ENCODE measurements at places on chromosomes 2 and 18.

GRCh38 chr2:137705296-137705695, 259.0 kb upstream of the HNMT start:
- no peak for DNase-seq

- no peak for DNase-seq
These were observed 91.8 kb downstream of the ACVR1 start for GRCh38 chr2:157784169-157784822.

DNA sequence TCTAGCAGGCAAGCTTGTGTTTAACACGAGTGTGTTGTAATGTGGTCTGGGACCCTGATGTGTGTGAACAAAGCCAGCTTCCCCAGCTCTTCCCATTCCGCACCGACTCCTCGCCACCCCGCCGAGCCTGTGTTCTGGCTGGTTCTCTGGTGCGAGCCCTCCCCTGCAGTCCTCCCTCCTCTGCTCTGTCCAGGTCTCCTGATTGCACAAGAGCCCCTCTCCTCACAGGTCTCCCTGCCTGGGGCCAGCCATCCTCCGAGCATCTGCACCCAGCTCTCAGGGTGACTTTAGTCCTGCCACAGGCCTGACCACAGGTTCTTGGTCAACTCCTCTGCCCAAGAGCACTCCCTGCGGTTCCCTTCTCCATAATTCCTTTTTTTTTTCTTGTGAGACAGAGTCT, 13.2 kb downstream of the SLC66A3 start:
- DNase-seq: no peak

GRCh38 chr2:54750040-54750439, 26.6 kb downstream of the EML6 start:
- no peak for DNase-seq

- no peak for DNase-seq
These were observed 20.0 kb upstream of the PTPN4 start for GRCh38 chr2:119739580-119740255.

GRCh38 chr2:219552382-219553167, 8.7 kb downstream of the TMEM198 start:
- peak; percentile 54 for DNase-seq

DNA sequence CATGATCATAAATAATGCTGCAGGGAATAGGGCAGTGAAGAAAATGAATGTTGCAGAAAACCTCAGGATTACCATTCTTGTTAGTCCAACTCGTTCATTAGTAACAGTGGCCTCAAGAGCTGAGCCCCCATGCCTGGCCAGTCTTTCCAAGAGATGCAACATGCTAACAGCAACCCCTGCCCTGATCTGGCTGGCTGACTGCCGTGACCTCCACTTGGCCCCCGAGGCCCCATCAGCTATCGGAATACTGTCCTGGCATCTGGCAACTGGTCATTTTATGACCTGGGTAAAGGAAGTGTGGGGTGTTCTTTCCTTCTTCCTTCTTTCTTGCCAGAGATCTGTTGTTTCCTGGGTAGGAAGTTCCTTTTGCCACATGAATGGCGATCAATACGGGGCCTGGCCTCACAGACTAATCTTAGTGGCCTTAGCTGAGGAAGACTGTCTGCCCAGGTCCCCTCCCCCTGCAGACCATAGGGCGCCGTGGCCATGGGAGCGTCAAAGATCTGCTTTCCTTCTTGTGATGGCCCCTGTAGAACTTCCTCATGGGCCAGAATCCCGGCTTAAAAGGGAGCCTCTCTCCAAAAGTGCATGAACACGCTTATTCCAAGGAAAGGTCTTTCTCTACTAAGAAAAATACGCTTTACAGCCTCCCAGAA, 10.6 kb upstream of the TRABD2A start:
- no peak for DNase-seq

GRCh38 chr2:172864182-172864581, 128.5 kb downstream of the RAPGEF4 start:
- DNase-seq: no peak

GRCh38 chr18:58715540-58715939, 44.3 kb downstream of the MALT1 start:
- DNase-seq: no peak

DNA sequence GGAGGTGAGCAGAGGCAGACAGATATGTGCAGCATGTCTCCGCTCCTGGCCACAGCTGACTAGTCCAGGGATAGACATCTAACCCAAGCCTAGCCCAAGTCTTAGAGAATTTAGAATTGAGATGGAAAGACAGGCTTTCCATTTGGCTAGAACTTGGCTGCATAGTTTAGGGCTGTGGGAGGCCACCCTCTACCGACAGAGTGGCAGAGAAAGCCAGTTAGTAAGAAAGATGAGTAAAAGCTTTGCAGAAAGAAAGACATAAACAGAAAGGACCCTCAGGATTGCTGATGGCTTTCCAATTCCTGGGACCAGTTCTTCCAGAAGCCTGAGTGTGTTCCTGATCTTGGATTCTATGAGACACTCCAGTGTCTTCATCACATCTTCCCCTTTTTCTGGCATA, 62.1 kb downstream of the DYM start:
- DNase-seq: no peak

GRCh38 chr2:10971161-10971887, 59.6 kb downstream of the KCNF1 start:
- no peak for DNase-seq

DNA sequence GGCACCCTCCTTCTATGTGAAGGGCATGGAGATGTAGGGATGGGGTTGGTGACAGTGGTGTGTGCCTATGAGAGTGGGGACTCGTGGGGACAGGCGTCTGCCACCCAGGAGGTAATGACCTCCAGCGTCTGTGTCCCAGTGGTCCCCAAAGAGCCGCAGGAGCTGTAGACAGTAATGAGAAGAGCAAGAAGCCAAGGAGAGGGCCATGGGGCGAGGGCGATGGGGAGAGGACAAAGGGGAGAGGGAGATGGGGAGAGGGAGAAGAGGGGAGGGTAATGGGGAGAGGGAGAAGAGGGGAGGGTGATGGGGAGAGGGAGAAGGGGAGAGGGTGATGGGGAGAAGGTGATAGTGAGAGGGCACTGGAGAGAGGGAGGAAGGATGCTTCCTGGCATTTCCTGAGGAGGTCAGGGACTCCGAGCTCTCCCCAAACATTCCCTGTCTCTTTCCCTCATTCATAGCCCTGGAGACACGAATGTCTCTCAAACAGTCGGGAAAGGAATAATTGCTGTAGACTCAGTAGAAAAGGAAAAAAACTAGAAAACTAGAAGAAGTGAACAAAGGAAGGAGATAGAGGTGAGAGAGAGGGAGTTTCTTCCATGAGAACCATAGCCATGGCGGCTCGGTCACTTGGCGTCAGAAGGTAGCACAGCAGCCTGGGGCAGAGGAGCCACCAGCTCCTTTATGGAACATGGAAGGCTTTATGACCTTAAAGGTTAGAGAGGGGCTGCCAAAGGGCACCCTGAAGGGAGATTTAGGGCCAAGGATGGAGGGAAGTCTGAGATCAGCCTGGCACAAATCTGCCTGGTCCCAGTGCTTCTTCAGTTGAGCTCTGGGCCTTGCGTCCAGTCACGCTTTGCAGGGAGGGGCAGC, 39.5 kb downstream of the PSD4 start:
- DNase-seq: no peak

DNA sequence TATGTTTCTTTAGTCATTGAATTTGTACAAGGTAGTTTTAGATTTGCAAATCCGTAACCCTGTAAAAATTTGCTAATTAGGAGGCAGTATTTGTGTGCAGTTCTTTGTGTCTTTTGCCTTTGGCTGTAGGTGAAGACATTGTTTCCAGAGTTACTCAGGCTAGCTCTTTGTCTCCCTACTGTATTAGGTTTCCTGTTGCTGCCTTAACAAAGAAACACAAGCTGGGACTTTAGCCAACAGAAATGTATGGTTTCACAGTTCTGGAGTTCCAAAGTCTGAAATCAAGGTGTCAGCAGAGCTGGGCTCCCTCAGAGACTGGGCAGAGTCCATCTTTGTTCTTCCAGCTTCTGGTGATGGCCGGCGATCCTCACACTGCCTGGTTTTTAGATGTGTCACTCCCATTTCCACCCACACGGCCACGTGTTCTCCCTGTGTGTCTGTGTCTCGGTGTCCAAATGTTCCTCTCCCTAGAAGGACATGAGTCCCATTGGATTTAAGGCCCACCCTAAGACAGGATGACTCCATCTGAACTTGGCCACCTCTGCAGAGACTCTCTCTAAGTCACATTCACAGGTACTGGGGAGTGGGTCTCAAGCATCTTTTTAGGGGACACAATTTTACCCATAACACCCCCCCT, 309.7 kb downstream of the GALR1 start:
- DNase-seq: no peak

DNA sequence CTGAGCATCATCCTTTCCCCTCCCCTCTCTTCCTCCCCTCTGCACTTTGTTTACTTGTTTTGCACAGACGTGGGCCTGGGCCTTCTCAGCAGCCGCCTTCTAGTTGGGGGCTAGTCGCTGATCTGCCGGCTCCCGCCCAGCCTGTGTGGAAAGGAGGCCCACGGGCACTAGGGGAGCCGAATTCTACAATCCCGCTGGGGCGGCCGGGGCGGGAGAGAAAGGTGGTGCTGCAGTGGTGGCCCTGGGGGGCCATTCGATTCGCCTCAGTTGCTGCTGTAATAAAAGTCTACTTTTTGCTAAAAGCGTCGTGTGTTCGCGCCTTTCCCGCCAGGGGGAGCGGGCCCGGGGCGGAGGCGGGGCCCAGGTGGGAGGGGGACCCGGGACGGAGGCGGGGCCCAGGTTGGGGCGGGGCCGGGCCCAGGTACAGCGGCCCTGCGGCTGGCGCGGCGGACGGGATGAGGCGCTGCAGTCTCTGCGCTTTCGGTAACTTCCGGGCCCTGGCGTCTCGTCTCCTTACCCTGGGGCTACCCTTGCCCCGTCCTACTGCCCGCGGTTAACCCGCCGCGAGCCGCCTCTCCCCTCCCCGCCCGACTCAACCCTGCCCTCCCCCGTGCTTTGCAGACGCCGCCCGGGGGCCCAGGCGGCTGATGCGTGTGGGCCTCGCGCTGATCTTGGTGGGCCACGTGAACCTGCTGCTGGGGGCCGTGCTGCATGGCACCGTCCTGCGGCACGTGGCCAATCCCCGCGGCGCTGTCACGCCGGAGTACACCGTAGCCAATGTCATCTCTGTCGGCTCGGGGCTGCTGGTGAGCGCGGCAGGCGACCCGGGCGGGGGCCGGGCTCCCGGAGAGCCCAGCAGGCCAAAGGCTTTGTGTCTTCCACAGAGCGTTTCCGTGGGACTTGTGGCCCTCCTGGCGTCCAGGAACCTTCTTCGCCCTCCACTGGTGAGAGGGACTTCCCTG, at the start of gene KRTCAP3:
KRTCAP3 (plus strand) TSS at position 424 of the 962 bp plus-strand sequence; CDS start at position 456, 32 bp downstream.
- DNase-seq: peak; percentile 36

- no peak for DNase-seq
These were observed 912.8 kb downstream of the NRXN1 start for GRCh38 chr2:50118905-50119702.

GRCh38 chr2:113861740-113862139, 28.1 kb upstream of the ACTR3 start:
- DNase-seq: no peak

DNA sequence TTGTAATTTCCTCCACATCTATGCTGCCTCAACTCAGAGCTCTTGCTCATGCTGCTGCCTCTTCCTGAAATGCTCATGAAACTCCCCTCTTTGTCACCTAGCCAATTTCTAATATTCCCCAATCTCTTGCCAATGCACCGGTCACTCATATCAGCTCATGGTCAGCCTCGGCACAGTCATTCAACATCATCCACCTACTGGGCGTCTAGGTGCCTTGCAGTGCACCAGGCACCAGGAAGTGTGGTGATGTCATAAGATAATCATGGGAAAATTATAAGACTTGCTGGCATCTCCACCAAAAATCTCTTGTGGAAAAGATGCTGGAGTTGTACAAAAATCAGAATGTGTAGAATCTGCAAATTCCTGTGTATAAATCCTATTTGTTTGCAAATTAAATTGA, 52.6 kb upstream of the RAB27B start:
- no peak for DNase-seq

Measured in stimulated activated CD4-positive, alpha-beta T cell treated with anti-CD3 and anti-CD28 coated beads, TNF-alpha, amount 100 ng/mL, for 1 hour (primary cell).